Lower lobe of right lung (tissue), 2 donors: ENCODE measurements at places on chromosomes 5 and 9. TPM values are rescaled to one million over a fixed set of nuclear protein-coding genes. Genes with fewer than 3 reads are reported as not detected.

Gene IL13
- not detected for total RNA-seq

Gene SH3TC2
- total RNA-seq: 0.92 TPM

Gene ZNF483
- 5.1 TPM for total RNA-seq

Gene EQTN
- not detected for total RNA-seq

Gene FBXO4
- total RNA-seq: 8.5 TPM

Gene INSL4
- total RNA-seq: not detected

Gene ADAMTS6
- 3.0 TPM for total RNA-seq

Gene TRAF1
- total RNA-seq: 5.8 TPM

Gene SPATA31C1
- not detected for total RNA-seq

Gene PCDHB6
- total RNA-seq: 0.41 TPM

Gene PCDHGB3
- total RNA-seq: 2.2 TPM

Gene LAMC3
- 26.4 TPM for total RNA-seq

Gene CDX1
- total RNA-seq: not detected

Gene PLAC8L1
- not detected for total RNA-seq
